ENCODE measurements at places on chromosomes 7 and 10.

DNA sequence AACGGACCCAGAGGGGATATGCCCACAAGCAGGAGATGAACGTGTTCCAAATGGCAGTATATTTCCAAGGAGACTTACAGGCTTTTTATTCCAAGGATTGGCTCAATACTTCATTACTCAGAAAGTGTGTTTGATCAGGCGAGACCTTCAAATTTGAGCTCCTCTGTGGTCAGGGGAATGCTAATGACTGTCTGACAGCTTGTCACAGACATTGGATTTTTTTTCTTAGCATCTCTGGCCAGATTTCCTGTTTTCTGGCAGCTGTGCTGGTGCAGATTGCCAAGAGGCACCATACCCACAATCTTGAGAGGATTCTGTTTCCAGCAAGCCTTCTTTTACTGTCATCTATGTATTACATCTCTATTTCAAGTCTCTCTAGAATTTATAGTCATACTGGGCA lies 93.8 kb downstream of the C1GALT1 start:
- no peak for DNase-seq

GRCh38 chr10:29252811-29253689 lies 35.8 kb upstream of the LYZL1 start:
- no peak for DNase-seq

GRCh38 chr7:77657427-77658224 lies 38.6 kb upstream of the RSBN1L start:
- no peak for DNase-seq

DNA sequence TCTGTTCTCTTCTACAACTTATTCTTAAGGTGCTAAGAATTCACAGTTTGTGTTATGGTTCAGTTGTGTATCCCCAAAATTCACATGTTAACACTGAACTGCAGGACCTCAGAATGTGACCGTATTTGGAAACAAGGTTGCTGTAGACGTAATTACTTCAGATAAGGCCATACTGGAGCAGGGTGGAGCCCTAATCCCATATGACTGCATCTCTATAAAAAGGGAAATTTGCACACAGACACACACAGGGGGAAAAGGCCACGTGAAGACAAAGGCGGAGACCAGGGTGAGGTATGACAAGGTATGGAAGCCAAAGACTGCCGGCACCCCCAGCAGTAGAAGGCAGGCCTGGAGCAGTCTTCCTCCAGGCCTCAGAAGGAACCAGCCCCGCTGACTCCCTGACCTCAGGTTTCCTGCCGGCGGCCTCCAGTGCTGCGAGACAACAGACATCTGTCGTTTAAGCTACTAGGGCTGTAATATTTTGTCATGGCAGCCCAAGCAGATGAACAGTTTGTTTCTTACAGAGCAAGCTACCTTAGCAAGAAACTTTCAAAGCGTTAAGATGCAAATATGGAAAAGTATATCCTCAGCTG lies 98.7 kb downstream of the PROSER2 start:
- no peak for DNase-seq

DNA sequence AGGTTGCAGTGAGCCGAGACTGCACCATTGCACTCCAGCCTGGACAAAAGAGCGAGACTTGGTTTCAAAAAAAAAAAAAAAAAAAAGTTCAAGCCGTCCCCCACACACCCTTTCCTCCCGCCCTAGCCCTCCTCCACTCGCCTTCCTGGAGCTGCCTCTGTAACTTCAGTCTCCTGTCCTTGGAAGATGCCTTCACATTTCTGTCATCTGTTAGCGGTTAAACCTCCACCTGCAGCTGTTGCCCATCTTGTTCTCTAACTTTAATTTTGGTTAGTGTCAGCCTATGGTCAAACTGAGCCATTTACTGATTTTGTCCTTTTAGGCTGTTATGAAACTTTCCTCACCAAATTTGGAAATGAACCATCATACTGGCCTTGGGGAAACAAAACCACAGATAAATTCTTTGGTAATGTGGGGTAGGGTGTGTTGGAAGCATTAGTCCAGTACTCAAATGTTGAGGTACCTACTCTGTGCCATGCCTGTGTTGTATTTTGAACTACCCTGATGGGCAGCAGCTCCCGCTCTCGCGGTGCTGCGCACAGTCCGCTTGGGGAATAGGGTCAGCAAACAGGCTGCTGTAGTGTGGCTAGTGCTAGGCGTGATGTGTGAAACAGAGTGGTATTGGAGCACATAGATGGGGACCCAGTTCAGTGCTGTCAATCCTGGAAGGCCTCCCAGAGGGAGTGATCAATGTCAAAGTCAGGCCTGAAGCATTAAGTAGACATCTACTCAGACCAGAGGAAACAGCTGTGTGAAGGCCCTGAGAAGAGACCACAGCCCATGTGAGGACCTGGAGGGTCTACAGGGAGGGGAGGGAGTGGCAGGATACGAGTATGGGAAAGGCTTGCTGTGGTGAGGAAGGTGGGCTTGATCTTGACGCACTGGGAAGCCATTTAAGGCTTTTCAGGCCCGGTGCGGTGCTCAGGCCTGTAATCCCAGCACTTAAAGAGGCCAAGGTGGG lies 26.9 kb downstream of the SFXN4 start:
- no peak for DNase-seq

DNA sequence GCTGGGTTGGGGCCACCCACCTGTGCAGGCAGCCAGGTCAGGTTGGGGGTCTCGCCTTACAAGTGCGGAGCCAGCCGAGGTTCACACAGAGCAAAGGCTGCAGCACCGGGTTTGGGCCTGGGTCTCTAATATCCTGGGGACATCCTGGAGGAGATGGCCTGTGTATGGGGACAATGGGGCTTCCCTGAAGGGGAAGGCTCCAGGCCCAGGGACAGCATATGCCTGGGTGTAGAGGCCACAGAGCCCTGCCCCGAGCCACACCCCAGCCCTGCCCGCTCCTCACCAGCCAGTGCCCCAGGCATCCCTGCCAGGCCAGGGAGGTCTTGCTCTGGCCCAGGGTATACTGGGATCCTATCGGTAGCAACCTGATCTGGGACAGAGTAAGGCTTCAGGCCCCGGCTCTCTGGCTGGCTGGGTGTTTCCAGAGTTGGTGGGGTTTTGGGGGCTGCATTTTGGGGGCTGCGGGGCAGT lies 9.1 kb downstream of the TTYH3 start:
- no peak for DNase-seq

DNA sequence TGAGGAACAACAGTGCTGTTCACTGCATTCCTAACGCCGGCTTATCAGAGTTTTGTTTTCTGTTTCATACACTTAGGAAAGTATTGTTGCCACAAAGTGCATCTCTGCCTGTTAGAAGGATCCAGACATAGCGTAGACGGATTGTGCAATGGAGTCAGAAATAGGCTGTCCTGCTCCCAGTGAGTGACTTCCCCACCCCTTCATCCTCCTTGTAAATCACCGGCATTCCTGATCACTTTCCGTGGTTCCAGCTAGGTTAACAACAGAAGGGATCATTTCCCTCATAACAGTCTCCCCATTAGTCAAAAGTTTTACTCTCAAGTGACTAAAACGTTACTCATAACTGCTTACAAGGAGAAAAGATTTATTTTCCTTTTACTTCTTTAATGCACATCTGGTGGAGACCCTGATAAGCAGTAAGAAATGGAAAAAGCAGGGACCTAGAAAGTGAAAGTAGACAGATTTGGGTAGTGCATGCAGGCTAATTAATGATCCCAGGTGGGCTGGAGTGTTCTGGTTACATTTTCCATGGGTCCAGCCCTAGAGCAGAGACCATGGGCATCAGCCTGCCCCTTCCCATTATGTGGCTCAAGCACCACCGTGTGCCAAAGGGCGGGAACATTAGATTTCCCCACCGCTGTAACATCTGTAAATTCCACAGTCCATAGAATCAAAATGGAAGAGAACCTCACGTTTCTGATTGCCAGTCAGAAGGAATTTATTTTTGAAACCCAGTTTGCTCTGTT lies 395.1 kb upstream of the GALNT17 start:
- peak; percentile 20 for DNase-seq

- no peak for DNase-seq
These were observed 6.2 kb upstream of the RRP12 start for GRCh38 chr10:97407211-97407951.

DNA sequence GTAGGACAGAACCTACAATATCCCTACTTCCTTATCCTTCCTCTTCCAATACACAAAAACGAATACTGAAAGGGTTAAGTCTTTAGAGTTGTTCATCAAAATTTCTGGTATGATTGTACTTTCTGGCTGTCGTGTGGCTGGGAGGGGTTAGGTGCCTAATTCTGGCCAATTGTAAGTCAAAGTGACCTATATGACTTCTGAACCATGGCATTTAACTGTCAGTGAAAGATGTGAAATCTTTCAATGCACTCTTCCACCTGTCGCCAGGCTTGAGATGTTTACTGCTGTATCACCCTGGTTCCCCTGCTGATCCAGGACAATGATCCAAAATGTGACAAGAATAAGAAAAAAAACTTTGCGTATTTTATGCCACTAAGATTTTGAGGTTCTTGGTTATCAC lies 20.8 kb downstream of the EPC1 start:
- DNase-seq, result no peak

- no peak for DNase-seq
These were observed 171.4 kb downstream of the SFMBT2 start for GRCh38 chr10:7239312-7239985.

- no peak for DNase-seq
These were observed 3.5 kb upstream of the IGF2BP3 start for GRCh38 chr7:23473844-23474093.

- peak; percentile 25 for DNase-seq
These were observed 29.6 kb upstream of the FAM20C start for GRCh38 chr7:162632-163297.

- no peak for DNase-seq
These were observed 79.0 kb upstream of the CELF2 start for GRCh38 chr10:10938676-10939075.

DNA sequence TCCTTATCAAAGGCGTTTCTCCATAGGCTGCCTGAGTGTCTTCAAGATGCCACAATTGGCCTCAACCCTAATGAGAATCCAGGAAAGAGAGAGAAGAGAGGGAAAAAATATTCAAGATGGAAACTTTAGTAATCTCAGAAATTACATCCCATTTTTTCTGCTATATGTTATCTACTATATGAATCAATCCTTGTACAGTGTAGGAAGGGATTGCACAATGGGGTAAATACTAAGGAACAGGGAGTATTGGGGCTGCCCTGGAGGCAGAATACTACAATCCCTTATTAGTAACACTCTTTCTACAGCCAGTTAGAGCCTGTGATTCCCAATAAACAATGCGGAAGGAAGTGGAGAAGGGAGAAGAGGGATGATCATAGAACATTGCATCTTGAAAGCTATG lies 27.9 kb downstream of the TFPI2 start:
- no peak for DNase-seq

DNA sequence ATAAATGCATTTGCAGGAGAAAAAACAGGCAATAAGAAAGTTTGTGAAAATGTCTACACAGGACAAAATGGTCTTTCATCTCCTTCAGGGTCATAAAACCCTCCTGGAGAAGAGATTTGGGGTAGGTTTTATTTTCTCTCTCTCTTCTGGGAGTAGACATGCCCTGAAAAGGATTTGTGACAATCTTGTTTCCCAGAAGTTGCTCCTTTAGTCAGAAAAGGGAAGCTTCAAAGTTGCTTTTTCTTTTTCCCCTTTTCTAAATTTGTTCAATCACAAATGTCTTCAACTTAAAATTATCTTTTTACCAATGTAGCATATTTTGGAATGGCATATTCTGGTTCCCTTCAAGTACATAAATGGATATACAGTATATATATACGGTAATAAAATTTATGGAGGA lies 9.4 kb upstream of the ANKRD22 start:
- no peak for DNase-seq

DNA sequence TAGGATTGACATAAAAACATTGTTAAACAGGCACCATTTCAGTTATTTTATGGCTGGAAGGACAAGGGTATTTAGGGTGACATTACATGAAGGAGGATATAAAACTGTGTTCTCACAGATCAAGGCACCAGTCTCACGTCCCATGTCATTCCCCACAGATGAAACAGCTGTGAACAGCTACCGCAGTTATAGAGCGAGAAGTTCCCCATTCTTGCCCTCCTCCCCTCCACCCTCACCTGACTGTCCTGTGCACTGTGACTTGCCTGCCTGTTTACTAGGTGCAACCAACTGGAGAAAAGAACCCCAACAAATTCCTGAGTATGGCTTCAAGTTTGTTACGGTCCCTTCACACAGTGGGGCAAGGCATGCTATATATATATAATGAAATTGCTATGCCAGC lies 141.6 kb downstream of the SND1 start:
- DNase-seq, result no peak

DNA sequence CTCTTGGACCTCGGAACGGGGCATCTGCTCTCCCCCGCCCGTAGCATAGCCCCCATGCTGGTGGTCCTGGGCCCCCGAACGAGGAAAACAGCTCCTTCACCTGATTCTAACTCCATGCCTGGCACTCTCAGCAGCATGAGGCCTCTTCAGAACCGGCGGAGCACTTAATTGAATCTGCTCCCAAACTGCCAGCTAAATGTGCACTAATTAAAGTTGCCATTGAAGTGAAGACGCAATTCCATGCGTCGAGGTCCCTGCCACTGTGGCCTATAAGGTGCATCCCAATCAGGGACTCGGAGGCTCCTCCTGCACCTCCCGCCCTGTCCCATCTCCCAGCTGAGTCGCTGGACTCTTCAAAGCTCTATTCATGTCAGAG lies 41.3 kb upstream of the ADGRA1 start:
- DNase-seq, result no peak

DNA sequence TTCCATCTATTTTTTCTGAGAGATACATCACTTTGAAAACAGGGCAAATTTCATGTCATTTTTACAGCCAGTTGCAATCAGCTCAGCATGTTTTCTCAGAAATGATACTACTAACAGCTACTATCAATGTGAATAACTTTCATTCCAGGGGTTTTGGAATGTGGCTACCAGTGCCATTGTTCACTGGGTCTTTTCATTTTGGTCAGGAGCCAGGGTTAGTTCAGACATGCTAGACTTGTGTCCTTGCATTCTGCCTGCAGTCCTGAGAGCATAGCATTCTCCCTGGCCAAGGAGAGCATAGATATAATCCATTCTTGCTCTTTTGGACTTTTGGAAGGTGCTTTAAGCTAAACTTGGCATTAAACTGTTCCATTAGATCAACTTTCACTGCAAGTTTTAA lies 160.9 kb upstream of the NEBL start:
- DNase-seq, result no peak

- DNase-seq, result no peak
These were observed 380 bp downstream of the NAT16 start for GRCh38 chr7:101179713-101180112.

GRCh38 chr10:988667-989545 lies 672 bp downstream of the GTPBP4 start:
- DNase-seq, result no peak

- DNase-seq, result no peak
These were observed 124.4 kb upstream of the ITGB1 start for GRCh38 chr10:33082373-33082895.

DNA sequence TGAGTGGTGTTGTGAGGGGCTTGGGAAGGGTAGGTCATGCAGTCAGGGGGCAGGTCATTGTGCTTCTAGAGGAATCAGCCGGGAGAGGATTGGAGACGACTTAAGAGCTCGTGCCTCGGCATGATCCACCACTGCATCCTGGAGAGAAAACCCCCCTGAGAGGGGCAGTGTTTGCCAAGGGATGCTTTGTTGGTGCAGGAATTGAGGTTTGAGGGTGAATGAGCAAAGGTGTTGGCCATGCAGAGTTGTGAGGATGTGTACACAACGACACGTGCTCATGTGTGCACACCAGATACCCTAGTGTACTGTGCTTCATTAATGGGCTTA lies 85.6 kb upstream of the ANLN start:
- DNase-seq, result no peak
